Spleen (tissue), 13 donors: ENCODE measurements at places on chromosomes 16 and 17. TPM values are rescaled to one million over a fixed set of nuclear protein-coding genes. Genes with fewer than 3 reads are reported as not detected.
A peak's percentile ranks its signal among the peaks of the same experiment; 100 is the strongest.

GRCh38 chr17:5898406-5898805 lies 171.8 kb upstream of the WSCD1 start:
- DNase-seq: no peak

DNA sequence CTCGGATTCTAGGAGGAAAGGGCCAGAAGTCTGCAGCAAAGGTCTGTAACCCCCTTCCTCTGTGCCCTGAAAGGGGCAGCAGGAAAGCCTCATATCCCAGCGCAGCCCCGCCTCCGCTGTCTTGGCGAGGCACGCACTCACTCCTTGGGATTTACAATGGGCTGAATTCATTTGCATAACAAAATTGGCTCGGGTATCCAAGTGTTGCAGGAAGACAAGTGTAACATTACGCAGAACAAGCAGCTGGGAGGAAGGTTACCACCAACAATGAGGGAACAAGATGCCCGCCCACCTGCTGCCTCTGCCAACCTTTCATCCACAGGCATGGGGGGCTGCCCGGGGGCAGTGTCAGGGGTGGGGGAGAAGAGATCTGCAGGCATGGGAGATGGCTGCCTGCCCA lies 130.4 kb downstream of the MRM1 start:
- DNase-seq: no peak

DNA sequence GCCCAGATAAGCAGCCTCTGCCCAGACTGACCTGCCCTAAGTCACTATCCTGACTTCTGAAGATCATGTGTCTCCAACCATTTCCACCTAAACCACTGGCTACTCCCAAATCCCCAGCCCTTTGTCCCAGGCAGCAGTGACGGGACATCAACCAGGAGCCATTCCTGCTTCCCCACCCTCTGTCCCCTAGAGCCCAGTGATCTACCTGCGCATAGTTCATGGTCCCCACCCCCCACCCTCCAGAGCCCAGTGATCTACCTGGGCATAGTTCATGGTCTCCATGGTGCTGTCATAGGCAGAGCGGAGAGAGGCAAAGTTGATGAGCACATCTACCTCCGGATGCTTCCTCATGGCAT lies 26.8 kb downstream of the ACLY start:
- DNase-seq: no peak

DNA sequence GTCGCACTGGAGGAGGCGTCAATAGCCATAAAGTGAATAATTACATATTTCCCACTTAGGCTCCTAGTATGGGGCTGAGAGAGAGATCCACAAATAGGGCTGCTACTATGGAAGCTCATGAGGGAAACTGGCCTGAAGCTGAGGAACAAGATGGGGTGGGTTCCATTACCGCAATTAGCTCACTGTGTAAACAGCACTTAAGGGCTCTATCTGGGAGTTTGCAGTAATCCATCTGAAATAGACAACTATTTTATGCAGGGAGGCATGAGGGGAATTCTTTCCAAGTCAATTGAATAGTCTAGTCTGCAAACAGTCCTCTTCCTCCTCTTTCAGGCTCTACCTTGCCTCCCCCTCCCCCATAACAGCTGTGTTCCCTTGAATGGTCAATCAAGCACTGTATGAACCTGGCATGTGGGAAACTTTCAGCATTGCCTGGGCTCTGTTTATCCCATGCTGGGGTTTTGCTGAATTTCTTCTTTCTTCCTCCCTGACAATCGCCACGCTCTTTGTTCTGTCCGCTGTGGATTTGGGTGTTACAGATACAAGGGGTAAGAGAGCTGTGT lies 56.1 kb upstream of the MAF start:
- DNase-seq: no peak

DNA sequence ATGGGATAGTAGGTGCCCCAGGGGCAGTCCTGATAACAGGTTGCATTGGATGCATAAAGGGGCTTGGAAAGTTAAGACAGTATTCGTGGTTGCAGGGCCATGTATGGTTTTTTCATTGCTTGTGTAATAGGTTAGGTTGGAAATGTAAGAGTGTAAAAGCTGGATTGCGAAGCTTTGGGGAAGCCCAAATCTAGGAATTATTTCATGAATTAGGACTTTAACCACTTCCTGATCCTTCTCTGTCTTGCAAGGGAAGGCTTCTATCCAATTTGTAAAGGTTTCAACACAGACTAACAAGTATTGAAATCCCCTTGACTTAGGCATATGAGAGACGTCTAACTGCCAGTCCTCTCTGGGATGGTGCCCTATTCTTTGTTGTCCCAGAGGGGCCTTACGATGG lies 7.8 kb upstream of the CCL17 start:
- DNase-seq: no peak

DNA sequence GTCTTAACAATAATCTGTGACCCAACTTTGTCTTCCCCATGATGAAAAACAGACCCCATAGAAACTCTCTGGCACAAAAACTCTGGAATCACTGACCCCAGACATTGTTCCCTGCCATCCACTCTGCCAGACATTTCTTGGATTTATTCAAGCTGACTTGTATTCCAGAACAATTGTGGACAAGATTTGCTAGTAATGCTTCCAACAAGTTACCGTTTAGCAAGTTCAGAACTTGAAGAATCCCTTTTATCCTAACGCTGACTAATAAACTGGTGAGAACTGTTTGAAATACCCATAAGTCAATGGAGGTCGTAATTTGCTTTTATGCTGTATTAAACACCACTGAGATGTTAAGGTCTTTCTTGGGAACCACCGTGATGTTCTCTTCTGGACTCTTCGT lies 10.5 kb downstream of the HSBP1 start:
- DNase-seq: no peak

DNA sequence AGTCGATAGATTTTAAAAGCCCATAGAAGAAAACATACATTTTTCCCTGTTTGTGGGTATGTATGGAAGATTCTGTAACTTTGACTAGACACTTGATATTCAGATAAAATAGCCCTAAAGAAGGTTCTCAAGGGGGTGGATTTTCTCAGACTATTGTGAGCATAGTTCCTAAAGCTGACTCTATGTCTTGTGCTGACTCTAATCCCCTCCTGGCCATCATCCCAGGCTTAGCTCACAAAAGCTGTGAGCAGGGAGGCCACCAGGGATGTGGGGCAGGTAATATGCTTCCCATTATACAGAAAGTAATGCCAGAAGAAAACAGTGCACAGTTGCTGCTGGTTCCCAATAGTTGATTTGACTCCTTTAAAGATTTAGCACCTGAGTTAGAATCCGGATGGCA lies 32.0 kb downstream of the CDH13 start:
- DNase-seq: no peak

DNA sequence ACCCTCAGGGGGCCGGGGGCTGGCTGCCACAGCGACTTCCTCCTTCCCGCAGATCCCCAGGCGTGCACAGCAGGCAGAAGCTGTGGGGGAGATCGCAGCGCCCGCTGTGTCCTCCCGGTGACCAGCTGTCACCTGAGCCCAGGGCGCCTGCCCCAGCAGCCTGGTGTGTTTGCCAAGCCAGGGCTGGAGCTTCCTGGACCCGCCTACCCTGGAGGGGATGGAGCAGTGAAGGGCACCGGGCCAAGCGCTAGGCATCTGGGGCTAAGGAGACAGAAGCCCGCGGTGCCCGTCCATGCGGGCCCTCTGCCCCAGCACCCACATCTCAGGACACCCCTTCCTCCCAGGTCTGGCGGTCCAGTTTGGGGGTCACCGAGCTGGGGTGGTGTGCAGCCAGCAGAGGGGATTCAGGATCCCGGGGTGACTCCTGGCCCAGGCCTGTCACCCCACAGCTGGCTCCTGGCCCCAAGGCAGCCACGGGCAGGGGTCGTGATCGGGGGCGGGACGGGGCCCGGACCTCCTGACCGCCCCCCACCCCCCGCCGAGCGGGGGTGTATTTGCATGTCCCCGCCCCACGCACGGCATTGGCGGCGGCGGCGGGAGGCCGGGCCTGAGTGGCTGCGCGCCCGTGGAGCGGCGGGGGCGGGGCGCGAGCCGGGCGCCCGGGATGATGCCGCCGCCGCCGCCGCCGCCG lies at the start of gene RAB26:
Gene RAB26, plus strand, starts transcription at position 645 of the 691 bp plus-strand sequence. CDS start 159 bp downstream, outside the sequence.
- DNase-seq: peak; percentile 88

DNA sequence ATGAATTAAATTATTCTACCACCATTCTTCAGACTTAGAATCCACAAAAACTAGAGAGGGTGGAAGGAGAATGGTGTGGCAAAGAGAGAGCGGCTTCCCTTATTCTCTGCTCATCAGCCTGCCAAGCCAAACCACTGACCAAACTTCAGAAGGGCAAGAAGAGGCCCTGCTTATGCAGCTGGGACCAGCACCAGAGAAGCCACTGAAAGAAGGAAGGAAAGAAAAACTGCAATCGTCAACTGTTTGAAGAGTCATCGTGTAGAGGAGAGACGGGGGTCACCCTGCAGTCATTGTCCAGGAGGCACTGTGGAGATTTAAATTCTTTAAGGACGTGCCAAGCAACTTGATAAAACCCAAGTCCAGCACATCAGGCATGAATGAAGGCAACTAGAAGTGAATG lies 15.6 kb downstream of the PMP22 start:
- peak; percentile 18 for DNase-seq

GRCh38 chr16:67011274-67011673 lies 17.7 kb upstream of the CBFB start:
- DNase-seq: no peak

Gene VWA3A
- polyA plus RNA-seq: 0.08 TPM

Gene FNDC8
- not detected for polyA plus RNA-seq

Gene ALOXE3
- polyA plus RNA-seq: not detected

Gene C17orf50
- 0.15 TPM for polyA plus RNA-seq

Gene PROCA1
- polyA plus RNA-seq: 14.5 TPM
